MV-4-11 (cell line): ENCODE measurements at places on chromosomes 1 and 21.

- no peak for DNase-seq
These were observed 11.6 kb downstream of the GMEB1 start for GRCh38 chr1:28680151-28680550.

DNA sequence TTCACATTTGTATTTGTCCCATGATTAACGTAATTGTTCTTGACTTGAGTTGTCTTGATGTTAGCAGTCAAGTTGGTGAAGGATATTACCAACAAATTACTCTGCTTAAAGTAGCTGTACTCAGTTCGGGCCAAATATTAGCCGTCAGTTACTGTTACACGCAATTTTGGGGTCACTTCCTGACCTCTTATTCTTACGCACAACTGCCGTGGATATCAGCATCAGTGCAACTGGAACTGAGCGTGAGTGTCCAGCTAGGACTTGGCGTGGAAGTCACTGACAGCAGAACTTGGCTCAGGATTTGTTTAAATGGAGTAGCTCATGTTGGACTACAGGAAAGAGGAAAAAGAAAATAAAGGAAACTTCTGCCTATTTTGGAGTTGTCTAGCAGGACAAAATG lies 56.4 kb downstream of the ADAMTS1 start:
- DNase-seq: no peak

- no peak for DNase-seq
These were observed 14.1 kb downstream of the SUCO start for GRCh38 chr1:172547071-172547470.

GRCh38 chr1:202987922-202988583 lies 19.1 kb upstream of the TMEM183A start:
- DNase-seq: no peak

GRCh38 chr1:62234688-62235087 lies 40.0 kb downstream of the L1TD1 start:
- no peak for DNase-seq

DNA sequence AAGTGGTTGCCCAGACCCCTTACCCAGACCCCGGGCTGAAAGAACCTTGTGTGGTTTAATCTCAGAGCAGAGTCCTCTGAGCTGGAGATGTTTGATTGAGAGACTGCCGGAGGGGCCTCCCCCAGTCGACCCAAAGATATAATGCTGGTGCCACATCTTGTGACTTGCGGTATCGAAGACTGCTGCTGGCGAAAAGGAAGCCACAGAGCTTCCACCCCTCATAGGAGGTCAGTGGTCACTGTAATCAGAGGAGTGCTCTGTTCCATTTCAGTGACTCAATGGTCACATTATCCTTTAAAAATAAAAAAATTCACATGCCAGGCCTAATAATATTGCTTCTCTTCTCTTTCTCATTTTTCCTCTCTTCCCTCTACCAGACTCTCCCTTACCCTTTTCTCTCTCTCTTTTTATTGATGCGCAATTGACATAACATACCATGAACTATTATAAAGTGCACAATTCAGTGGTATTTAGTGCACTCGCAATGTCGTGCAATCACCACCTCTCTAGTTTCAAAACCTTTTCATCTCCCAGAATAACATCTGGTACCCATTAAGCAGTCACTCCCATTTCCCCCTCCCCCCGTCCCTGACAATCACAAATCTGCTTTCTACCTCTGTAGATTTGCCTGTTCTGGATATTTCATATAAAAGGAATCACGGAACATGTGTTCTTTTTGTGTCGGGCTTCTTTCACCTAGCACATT lies 52.6 kb upstream of the LYST start:
- no peak for DNase-seq

GRCh38 chr21:29829564-29830275 lies 110.1 kb downstream of the GRIK1 start:
- DNase-seq: no peak

- no peak for DNase-seq
These were observed 17.3 kb downstream of the ENAH start for GRCh38 chr1:225635649-225636048.

- no peak for DNase-seq
These were observed 4.5 kb downstream of the KLHDC7A start for GRCh38 chr1:18485227-18485626.

- no peak for DNase-seq
These were observed 12.5 kb downstream of the S100A10 start for GRCh38 chr1:151981178-151981525.

DNA sequence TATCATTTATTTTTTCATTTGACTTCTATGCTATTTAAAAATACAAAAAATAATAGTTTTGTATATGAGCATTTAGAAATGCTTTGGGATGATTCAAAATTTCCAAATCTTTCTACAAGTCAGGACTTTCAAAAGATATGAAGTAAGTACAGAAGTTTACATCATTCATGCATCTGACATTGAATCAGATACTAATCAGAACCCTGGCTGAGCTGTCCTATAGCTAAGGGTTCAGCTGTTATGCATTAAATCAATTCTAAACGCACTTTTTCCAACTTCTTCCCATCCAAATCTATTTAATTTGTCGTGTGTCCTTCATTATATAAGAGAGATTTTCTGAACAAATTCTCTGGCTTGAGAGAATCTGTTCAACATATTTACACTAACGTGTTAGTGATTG lies 779.4 kb downstream of the LTN1 start:
- DNase-seq: no peak

GRCh38 chr1:116347696-116348095 lies 25.3 kb upstream of the ATP1A1 start:
- no peak for DNase-seq

GRCh38 chr1:53546409-53547155 lies 87.4 kb downstream of the DMRTB1 start:
- no peak for DNase-seq

DNA sequence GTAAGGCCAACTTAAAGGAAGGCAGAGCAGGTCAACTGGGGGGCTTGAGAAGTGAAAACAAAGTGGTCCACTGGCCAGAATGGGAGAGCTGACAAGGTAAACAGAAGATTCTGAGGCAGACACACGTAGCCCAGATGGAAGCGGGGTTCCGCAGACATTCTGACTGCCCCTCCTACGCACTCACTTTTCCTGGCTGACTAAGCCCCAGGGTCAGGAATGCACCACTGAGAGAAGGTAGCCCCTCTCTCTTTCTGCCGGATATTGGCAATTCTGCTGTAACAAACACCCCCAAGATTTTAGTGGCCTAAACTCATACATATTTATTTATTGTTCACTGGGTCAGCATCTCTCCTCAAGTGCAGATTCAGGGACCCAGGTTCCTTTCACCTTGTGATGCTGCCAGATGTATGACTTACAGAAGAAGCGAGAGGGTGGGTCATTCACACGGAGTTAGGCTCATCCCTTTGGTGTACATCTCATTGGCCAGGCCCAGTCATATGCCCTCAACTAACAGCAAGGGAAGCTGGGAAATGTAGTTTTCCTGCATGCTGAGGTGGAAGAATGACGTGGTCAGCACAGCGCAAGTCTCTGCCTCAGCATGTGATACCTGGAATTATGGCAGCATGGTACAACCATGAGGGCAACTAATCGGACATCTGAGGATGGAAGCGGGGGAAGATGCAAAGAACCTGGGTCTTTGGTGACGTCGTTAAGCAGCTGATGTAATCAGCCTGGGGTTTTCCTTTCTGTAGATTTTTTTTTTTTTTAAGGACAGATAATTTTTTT lies 43.4 kb upstream of the MRPS6 start:
- no peak for DNase-seq

- DNase-seq: no peak
These were observed 13.5 kb downstream of the ASAP3 start for GRCh38 chr1:23470282-23471070.

- peak; percentile 72 for DNase-seq
These were observed 12.5 kb downstream of the ITGB2 start for GRCh38 chr21:44907966-44908895.

DNA sequence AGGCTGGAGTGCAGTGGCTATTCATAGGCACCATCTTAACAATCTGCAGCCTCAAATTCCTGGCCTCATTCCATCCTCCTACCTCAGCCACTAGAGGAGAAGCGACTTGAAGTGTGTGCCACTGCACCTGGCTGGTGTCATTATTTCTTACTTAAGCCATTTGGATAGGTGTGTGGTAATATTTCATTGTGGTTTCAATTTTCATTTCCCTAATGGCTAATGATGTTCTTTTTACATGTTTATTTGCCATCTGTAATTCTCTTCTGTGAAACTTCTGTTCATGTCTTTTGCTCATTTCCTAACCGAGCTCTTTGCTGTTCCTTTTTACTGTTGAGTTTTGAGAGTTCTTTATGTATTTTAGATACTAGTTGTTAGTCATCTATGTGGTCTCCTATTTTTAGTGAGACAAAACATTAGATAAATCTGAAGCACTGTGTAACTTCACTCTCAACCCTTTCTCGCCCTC lies 66.8 kb downstream of the SLC27A3 start:
- no peak for DNase-seq

DNA sequence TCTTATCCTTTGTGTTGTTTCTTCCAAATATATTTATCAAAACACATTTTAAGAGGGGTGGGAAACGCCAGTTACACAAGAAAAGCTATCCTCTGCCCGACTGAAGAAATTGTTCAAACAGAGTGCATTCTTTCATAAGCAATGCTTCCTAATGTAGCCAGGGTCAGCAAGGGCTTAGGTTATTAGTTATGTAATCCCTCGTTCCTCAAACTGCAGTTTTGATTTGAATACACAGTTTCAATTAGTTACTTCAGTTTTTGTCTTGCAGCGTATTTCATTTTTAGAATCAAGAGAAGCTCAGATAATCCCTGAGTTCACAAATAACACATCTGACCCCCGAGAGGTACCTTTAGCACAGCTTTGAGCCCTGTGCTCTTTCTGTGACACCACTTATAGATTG lies 141.7 kb upstream of the NRIP1 start:
- DNase-seq: peak; percentile 97

DNA sequence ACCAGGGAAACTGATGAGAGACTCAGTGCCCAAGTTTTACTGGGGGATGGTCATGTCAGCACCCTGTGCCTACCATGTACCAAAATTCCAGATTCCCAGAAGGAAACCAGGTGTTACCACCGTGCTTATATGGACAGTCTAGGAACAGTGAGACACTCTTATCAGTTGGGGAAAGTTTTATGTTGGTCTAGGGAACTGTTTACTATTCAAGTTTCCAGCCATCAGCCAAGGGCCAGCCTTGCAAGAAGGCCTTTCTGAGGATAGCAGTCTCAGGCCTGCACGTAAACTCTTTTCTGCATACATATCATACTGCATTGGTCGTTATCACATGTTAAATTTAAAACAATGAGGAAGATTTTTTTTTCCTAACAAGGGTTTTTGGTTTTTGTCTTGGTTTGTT lies 12.6 kb downstream of the TMEM269 start:
- no peak for DNase-seq

GRCh38 chr1:99766378-99766800 lies at the start of gene FRRS1:
Gene FRRS1, minus strand, starts transcription at chr1:99766635. Its CDS starts 17,867 bp downstream, at chr1:99748768.
- DNase-seq: peak; percentile 88
